ENCODE measurements at places on chromosomes 13 and 19. TPM values are rescaled to one million over a fixed set of nuclear protein-coding genes. Genes with fewer than 3 reads are reported as not detected.

DNA sequence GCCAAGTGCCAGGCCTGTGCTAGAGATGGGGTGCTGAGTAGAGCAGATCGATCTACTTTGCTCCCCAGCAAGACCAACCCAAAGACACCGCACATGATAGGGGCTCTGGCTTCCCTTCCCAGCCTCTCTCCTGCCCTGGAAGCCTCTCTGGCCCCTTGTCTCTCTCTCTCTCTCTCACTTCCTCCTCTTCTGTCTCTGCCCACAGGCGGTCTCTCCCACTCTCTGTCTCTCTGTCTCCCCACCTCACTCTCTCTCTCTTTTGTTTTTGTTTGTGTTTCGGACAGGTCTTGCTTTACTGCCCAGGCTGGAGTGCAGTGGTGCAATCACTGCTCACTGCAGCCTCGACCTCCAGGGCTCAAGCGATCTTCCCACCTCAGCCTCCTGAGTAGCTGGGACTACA is 1.3 kb downstream of the SELENOV start:
- H3K27me3 ChIP-seq: peaks cover 18% of the 10 kb centered on the region
- no peak overlapping the region for H3K27ac ChIP-seq
- peaks cover 11% of the 10 kb centered on the region for H3K4me1 ChIP-seq
- no peak for DNase-seq
- no peaks in the 10 kb centered on the region for H3K36me3 ChIP-seq

GRCh38 chr13:98488736-98489135 is 88.2 kb downstream of the STK24 start:
- H3K27ac ChIP-seq: peak overlapping the region; percentile 47
- H3K27me3 ChIP-seq: no peaks in the 10 kb centered on the region
- H3K4me1 ChIP-seq: peaks cover 66% of the 10 kb centered on the region
- no peak for DNase-seq
- H3K36me3 ChIP-seq: no peaks in the 10 kb centered on the region

The RFXAP gene
- 2.0 TPM for total RNA-seq

DNA sequence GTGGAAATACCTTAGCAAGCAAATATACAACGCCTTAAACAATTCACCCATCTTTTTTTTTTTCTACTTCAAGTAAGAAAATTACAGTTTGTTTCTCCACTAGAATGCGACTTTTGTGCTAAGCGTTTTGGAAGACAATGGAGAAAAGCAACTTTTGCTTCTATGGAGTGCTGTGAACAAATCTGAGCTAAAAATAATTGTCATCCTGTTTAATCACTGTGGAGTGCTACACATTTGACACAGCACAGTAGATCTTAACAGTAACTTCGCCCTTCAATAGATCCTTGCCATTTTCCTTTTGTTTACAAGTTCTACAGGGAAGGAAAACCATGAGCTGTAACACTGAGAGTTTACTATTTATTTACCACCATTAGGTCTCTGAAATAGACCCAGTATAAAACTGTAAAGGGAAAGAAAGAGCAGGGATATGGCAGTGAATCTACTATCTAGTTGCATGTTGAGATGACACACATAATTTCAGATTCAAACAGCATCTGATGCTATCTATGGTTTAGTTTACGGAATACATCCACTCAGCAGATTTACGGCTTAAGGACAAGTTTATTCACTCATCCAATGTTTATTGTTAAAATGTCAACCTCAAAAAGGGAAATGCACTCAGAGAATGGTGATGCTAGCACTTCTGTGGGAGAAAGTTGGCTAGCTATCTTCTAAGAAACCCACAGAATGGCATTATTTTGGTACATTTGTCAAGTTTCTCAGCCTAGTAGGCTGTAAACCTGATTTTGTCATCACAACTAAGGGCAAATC is 175.3 kb downstream of the VWA8 start:
- H3K4me1 ChIP-seq: peaks cover 15% of the 10 kb centered on the region
- no peak overlapping the region for H3K4me3 ChIP-seq
- DNase-seq: no peak
- no peaks in the 10 kb centered on the region for H3K27me3 ChIP-seq
- no peak overlapping the region for H3K27ac ChIP-seq

DNA sequence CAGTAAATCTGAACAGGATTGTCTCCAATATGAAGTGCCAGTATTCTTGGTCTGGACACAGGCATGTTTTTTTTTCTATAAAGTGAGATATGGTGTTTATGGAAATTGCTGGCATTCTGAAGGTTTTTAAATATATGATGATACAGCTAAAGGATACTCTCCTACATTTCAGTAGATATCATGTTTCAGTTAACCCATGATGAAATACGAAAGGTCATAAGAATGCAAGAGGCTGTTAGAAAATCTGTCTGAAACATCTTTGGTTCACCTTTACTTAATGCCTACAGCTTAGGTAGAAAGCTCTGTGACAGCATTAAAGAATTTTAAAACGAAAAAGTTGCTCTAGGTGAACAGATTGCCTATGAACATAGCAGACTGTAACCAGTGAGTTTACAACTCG is 9.1 kb downstream of the FRY start:
- no peak overlapping the region for H3K4me3 ChIP-seq
- peaks cover 12% of the 10 kb centered on the region for H3K4me1 ChIP-seq
- H3K36me3 ChIP-seq: no peaks in the 10 kb centered on the region
- DNase-seq: no peak
- H3K27me3 ChIP-seq: no peaks in the 10 kb centered on the region
- no peak overlapping the region for H3K27ac ChIP-seq

DNA sequence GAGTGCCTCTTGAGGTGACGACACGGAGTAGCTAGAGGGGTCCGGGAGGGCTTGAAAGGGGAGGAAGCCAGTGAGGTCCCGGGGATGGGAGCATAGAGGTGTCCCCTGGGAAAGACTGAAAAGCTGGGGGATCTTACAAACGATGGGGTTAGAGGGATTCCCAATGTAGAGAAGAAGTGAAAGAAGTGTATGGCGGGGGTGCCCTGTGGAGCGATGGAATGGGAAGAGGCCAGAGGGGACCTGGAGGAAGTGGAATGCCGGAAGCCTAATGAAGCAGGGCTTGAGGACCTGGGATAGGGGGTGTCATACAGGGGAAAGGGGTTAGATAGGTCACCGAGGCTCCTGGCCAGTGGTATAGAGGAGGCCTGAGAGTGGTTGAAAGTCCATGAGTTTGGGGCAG is 580 bp downstream of the AP2A1 start:
- no peaks in the 10 kb centered on the region for H3K27me3 ChIP-seq
- H3K27ac ChIP-seq: peak overlapping the region; percentile 81
- H3K4me1 ChIP-seq: peaks cover 19% of the 10 kb centered on the region
- no peak for DNase-seq
- peaks cover 7% of the 10 kb centered on the region for H3K36me3 ChIP-seq
- peak overlapping the region; percentile 83 for H3K4me3 ChIP-seq

- H3K36me3 ChIP-seq: no peaks in the 10 kb centered on the region
- H3K4me3 ChIP-seq: no peak overlapping the region
- peak; percentile 42 for DNase-seq
- no peak overlapping the region for H3K27ac ChIP-seq
- no peaks in the 10 kb centered on the region for H3K4me1 ChIP-seq
Observed at GRCh38 chr13:97879646-97880310, 73.7 kb upstream of the IPO5 start.

DNA sequence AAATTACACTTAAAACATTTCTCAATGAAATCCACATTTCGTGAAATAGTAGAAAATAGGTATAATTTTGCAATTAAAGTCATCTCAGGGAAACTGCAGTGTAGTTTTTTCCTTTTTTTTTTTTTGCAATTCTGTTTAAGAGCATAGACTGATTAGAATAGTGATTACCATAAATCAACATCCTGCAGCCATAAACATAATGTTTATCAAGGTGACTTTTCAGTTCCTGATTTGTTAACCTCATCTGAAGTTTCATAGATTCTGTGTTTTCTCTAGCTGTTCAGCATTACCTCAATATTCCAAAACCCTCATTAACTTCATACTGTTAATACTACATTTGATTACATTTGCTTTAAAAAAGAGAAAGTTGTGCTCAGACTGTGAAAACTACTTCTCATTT is 286.3 kb upstream of the DACH1 start:
- H3K27me3 ChIP-seq: no peaks in the 10 kb centered on the region
- DNase-seq: no peak
- no peak overlapping the region for H3K27ac ChIP-seq
- H3K36me3 ChIP-seq: no peaks in the 10 kb centered on the region
- no peak overlapping the region for H3K4me3 ChIP-seq
- no peaks in the 10 kb centered on the region for H3K4me1 ChIP-seq

The CFAP97D2 gene
- total RNA-seq: not detected

The MIER2 gene
- 5.8 TPM for total RNA-seq

The KCNJ14 gene
- total RNA-seq: 4.6 TPM

GRCh38 chr13:46492946-46493345 is 60.0 kb upstream of the LRCH1 start:
- H3K27ac ChIP-seq: no peak overlapping the region
- H3K4me3 ChIP-seq: no peak overlapping the region
- peaks cover 18% of the 10 kb centered on the region for H3K4me1 ChIP-seq
- no peaks in the 10 kb centered on the region for H3K36me3 ChIP-seq
- peak; percentile 80 for DNase-seq

- no peak overlapping the region for H3K4me3 ChIP-seq
- H3K36me3 ChIP-seq: no peaks in the 10 kb centered on the region
- H3K27ac ChIP-seq: no peak overlapping the region
- H3K27me3 ChIP-seq: no peaks in the 10 kb centered on the region
- DNase-seq: peak; percentile 59
Observed at GRCh38 chr19:52237771-52238400, 31.5 kb upstream of the ZNF766 start.

DNA sequence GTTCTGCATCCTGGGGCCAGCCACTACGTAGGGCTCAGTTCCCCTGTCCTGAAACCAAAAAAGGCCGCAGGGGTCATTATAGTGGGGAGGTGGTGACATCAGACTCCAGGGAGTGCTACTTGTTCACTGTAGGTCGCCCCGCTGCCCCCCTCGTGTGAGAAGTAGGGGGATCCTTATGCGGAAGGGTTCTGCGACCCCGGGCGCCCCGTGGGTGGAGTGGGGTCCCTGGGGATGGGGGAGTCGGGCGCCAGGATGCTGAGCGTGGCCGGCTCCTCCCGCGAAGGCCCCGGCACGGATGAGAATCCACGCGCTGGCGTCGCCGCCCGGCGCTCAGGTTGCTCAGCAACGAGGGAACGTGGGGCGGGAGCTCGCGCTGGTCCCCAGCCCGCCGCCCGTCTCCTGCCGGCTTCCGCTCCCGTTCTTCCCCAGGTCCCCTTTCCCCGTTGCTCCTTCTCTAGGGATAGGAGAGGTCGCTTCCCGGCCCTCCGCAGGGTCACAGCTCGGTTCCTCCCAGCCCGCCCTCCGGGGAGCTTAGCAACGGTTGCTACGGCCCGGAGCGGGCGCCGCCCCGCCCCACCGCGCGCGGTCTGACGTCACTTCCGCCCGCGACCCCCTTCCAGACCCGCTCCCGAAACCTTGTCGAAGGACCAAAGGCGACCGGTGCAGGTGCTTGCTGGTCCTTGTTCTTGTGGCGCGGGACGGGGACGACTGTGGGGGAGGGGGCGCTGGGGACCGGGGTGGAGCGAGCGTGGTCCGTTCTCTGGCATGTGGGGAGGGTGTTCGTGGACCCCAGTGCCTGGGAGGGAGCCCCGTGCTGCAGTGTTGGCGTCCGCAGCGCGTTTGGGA is at the start of gene NAT14:
NAT14 (plus strand) TSS at position 596 of the 846 bp plus-strand sequence. CDS start 521 bp downstream, outside the sequence.
- peak; percentile 93 for DNase-seq
- H3K36me3 ChIP-seq: peaks cover 12% of the 10 kb centered on the region
- peaks cover 10% of the 10 kb centered on the region for H3K27me3 ChIP-seq
- H3K4me1 ChIP-seq: peaks cover 65% of the 10 kb centered on the region

GRCh38 chr13:27549406-27549981 is 70.8 kb downstream of the LNX2 start:
- peak; percentile 82 for DNase-seq
- no peaks in the 10 kb centered on the region for H3K27me3 ChIP-seq
- peaks cover 60% of the 10 kb centered on the region for H3K36me3 ChIP-seq
- no peak overlapping the region for H3K4me3 ChIP-seq

The NAPSA gene
- 1.2 TPM for total RNA-seq

DNA sequence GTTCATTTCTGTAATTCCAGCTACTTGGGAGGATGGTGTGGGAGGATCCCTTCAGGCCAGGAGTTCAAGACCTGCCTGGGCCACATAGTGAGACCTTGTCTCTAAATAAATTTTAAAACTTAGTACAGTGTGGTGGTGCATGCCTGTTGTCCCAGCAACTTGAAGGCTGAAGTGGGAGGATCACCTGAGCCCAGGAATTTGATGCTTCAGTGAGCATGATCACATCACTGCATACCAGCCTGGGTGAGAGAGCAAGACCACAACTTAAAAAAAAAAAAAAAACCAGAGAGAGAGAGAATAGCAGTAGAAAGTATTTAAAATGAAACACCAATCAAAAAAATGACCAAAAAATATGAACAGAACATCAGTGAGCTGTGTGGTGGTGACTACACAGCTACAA is 7.1 kb upstream of the ZNF823 start:
- H3K4me3 ChIP-seq: no peak overlapping the region
- DNase-seq: no peak
- no peaks in the 10 kb centered on the region for H3K4me1 ChIP-seq
- H3K36me3 ChIP-seq: no peaks in the 10 kb centered on the region

- H3K4me3 ChIP-seq: no peak overlapping the region
- H3K4me1 ChIP-seq: no peaks in the 10 kb centered on the region
- H3K36me3 ChIP-seq: no peaks in the 10 kb centered on the region
- H3K27me3 ChIP-seq: no peaks in the 10 kb centered on the region
- H3K27ac ChIP-seq: no peak overlapping the region
Observed at GRCh38 chr13:61146571-61146970, 269.1 kb downstream of the PCDH20 start.

GRCh38 chr19:498977-499623 is 2.8 kb downstream of the MADCAM1 start:
- H3K4me3 ChIP-seq: no peak overlapping the region
- H3K27ac ChIP-seq: no peak overlapping the region
- H3K4me1 ChIP-seq: peaks cover 8% of the 10 kb centered on the region
- H3K27me3 ChIP-seq: peaks cover 65% of the 10 kb centered on the region
- H3K36me3 ChIP-seq: no peaks in the 10 kb centered on the region
- peak; percentile 12 for DNase-seq

The SIGLEC8 gene
- not detected for total RNA-seq

- H3K36me3 ChIP-seq: no peaks in the 10 kb centered on the region
- no peak overlapping the region for H3K27ac ChIP-seq
- no peaks in the 10 kb centered on the region for H3K4me1 ChIP-seq
- DNase-seq: no peak
- H3K27me3 ChIP-seq: no peaks in the 10 kb centered on the region
Observed at GRCh38 chr13:55219538-55219937, 1921.2 kb upstream of the PRR20A start.

The CALR3 gene
- not detected for total RNA-seq

- H3K36me3 ChIP-seq: peaks cover 78% of the 10 kb centered on the region
- peaks cover 17% of the 10 kb centered on the region for H3K4me1 ChIP-seq
- no peak for DNase-seq
- H3K27me3 ChIP-seq: no peaks in the 10 kb centered on the region
Observed at GRCh38 chr19:2231621-2232221, 4.4 kb downstream of the PLEKHJ1 start.

The FBXO46 gene
- 15.6 TPM for total RNA-seq

The N4BP2L1 gene
- total RNA-seq: 28.8 TPM

- no peak overlapping the region for H3K4me3 ChIP-seq
- no peak overlapping the region for H3K27ac ChIP-seq
- no peaks in the 10 kb centered on the region for H3K36me3 ChIP-seq
Observed at GRCh38 chr19:31330237-31330636, 19.0 kb downstream of the TSHZ3 start.

The SLC8A2 gene
- 3.2 TPM for total RNA-seq

Data from stomach (tissue), 19 donors.